ENCODE measurements at places on chromosomes 12 and 14. TPM values are rescaled to one million over a fixed set of nuclear protein-coding genes. Genes with fewer than 3 reads are reported as not detected.

Gene CPNE6
- total RNA-seq, result not detected

- no peak for DNase-seq
- H3K4me3 ChIP-seq, result no peak overlapping the region
- no peaks in the 10 kb centered on the region for H3K36me3 ChIP-seq
- no peaks in the 10 kb centered on the region for H3K27me3 ChIP-seq
- H3K27ac ChIP-seq, result no peak overlapping the region
- peaks cover 3% of the 10 kb centered on the region for H3K4me1 ChIP-seq
These were observed 192.7 kb downstream of the BTG1 start for GRCh38 chr12:91952916-91953315.

DNA sequence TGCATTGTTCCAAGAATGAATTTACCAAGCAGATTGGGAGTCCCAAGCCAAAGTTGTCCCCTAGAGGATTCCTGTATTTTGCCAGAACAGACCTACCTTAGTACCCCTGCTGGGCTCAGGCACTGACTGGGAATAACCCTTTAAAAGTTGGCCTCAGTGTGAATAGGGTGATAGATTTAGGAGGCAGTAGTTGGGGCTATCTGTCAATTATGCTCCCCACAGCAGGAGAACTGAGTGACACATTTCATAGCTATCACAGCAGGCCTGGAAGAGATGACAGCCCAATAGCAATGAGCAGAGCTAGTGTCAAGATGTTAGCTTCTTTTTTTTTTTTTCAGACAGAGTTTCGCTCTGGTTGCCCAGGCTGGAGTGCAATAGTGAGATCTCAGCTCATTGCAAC is 14.3 kb upstream of the LRP6 start:
- H3K27ac ChIP-seq, result no peak overlapping the region
- H3K4me1 ChIP-seq, result no peaks in the 10 kb centered on the region
- H3K27me3 ChIP-seq, result peaks cover 12% of the 10 kb centered on the region
- DNase-seq, result no peak

Gene MAP3K9
- total RNA-seq, result 4.8 TPM

DNA sequence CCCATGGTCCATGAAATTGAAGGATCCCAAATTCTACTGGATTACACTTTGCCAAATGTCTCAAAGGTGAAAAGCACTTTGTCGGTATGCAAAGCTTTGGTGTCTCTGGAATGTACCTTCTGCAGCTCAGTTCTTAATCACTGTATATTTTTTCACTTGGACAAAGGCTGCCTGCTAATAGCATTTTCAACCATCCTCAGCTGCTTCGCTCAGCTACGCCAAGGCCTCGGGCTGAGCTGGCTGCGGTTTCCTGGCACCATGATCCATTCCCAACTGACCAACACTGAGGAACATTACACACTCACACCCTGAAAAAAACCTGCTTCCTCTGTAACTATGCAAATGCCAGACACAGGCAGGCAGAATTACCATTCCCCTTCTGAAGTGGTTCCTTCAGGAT is 335.2 kb downstream of the DPF3 start:
- no peaks in the 10 kb centered on the region for H3K36me3 ChIP-seq
- H3K27me3 ChIP-seq, result no peaks in the 10 kb centered on the region
- no peak overlapping the region for H3K27ac ChIP-seq
- DNase-seq, result no peak
- H3K4me1 ChIP-seq, result no peaks in the 10 kb centered on the region
- H3K4me3 ChIP-seq, result no peak overlapping the region

Gene ESPL1
- 1.2 TPM for total RNA-seq

GRCh38 chr12:6867413-6868210 is at the start of gene TPI1:
Gene TPI1, plus strand, starts transcription at chr12:6867531. Its CDS starts 36 bp downstream, at chr12:6867567.
- peak within 1 kb of the TSS; percentile 86 for H3K27ac ChIP-seq
- no peaks in the 10 kb centered on the region for H3K27me3 ChIP-seq
- H3K4me1 ChIP-seq, result peaks cover 20% of the 10 kb centered on the region
- peak within 1 kb of the TSS; percentile 65 for H3K4me3 ChIP-seq
- peaks cover 10% of the 10 kb centered on the region for H3K36me3 ChIP-seq

Gene RHOJ
- not detected for total RNA-seq

Gene DLK1
- not detected for total RNA-seq

Gene KRT6C
- total RNA-seq, result not detected

DNA sequence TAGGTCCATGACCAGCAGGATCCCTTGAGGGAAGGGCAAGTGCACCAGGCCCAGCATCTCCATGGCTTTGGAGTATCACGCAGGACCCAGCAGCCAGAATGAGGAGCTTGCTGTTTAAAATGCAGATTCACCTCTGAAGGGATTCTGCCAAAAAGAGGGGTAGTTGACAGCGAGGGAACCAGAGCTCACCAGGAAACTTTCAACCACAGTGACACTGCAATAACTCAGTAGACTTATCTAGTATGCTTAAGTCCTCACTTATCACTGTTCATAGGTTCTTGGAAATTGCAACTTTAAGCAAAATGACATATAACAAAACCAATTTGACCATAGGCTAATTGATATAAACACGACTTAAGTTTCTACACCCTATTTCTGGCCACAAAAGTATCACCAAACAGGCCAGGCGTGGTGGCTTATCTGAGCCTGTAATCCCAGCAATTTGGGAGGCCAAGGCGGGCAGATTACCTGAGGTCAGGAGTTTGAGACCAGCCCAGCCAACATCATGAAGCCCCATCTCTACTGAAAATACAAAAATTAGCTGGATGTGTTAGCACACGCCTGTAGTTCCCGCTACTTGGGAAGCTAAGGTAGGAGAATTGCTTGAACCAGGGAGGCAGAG is 21.4 kb upstream of the CKAP4 start:
- no peaks in the 10 kb centered on the region for H3K36me3 ChIP-seq
- H3K27ac ChIP-seq, result no peak overlapping the region
- H3K4me1 ChIP-seq, result peaks cover 3% of the 10 kb centered on the region
- no peak overlapping the region for H3K4me3 ChIP-seq

DNA sequence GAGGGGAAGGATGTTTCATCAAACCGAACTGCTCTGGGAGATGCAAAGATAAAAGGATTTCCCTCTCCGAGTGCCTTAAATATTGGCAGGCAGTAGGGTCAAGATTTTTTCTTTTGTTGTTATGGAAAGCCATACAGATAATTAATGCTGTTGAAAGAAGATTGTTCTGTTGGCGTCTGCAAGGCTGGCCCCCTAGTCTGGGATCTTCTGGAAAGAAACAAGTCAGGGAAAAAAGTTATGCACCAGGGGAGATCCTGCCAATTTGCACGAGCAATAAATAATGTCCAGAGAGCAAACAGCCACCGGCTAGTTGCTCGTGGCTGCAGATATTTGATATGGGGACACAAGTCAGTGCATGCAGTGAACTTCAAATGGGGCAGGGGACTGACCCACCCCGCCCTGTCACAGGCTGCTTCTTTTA is 202.1 kb upstream of the MYL2 start:
- no peak for DNase-seq
- no peak overlapping the region for H3K4me3 ChIP-seq
- H3K27ac ChIP-seq, result no peak overlapping the region

DNA sequence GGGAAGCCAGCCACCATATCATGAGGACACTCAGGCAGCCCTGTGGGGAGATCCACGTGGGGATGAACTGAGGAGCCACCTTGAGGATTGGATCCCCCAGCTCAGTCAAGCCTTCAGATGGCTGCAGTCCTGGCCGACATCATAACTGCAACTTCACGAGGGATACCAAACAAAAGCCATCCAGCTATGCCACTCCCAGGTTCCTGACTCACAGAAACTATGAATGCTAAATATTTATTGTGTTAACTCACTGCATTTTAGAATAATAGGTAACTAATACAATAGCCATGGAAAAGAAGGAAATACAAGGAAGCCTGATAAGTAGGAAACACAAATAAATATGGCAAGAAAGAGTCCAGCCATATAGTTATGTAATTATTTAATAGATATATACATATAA is 42.1 kb upstream of the FAM222A start:
- no peak overlapping the region for H3K27ac ChIP-seq
- no peak overlapping the region for H3K4me3 ChIP-seq
- no peak for DNase-seq
- no peaks in the 10 kb centered on the region for H3K36me3 ChIP-seq
- no peaks in the 10 kb centered on the region for H3K27me3 ChIP-seq

DNA sequence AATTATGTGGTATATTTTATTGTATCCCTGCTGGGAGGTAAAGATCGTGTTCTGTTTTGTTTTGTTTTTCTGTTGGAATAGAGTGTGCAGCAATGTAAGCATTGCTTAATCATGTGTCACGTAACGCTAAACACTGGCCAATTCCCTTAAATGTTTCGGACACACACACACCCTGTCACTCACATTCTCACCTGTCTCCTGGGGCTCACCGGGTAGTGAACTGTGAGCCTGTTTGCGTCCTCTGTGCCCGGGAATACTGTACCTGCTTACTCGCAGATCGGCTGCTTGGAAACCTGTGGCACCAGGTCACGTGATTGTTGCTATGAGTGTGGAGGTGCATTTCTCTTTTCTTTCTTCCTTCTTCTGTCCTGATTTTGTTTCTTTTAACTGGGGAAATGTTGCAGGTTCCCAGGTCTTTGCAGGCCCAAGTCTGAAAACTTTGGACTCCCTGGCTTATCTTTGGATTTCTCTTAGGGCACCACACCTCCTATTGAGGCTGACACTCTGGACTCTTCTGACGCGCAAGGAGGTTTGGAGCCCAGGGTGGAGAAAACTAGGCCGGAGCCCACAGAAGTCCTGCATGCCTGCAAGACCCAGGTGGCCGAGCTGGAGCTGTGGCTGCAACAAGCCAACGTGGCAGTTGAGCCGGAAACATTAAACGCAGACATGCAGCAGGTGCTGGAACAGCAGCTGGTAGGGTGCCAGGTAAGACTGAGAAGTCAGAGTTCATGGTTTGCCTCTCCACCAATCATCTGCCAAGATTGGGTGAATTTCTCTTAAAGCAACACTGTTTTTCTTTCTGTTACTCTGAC is 181.1 kb downstream of the ESR2 start:
- H3K4me3 ChIP-seq, result no peak overlapping the region
- DNase-seq, result no peak
- H3K4me1 ChIP-seq, result no peaks in the 10 kb centered on the region
- peaks cover 64% of the 10 kb centered on the region for H3K36me3 ChIP-seq
- H3K27me3 ChIP-seq, result no peaks in the 10 kb centered on the region
- no peak overlapping the region for H3K27ac ChIP-seq

GRCh38 chr14:76834241-76834661 is 8.0 kb downstream of the LRRC74A start:
- no peak for DNase-seq
- no peak overlapping the region for H3K27ac ChIP-seq

Gene PDE3A
- total RNA-seq, result not detected

DNA sequence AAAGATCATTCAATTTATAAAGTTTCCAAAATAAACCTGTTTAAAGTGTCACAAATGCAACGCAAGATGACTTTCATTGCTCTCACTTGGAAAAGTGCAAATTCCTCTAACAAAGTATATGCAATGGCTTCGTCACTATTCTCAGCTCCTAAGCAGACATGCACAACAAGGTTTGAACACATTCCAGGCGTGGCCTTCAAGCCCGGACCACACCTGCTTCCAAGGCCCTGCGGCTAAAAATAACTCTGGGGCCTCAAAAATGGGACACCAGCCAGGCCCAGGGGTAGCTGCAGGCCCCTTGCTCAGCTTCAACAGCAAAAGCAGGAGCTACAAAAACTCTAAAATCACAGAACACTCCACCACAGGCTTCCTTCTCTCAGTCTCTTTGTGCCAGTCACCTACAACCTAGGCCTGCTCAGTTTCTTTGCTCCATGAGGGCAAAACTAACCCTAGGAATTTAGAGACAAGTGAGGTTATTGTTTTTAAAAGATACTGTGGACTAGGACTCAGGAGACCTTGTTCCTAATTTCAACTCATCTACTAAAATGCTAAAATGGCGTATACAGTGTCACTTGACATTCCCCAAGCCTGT is 29.3 kb downstream of the DUSP16 start:
- no peaks in the 10 kb centered on the region for H3K27me3 ChIP-seq
- H3K27ac ChIP-seq, result no peak overlapping the region
- no peak for DNase-seq
- no peak overlapping the region for H3K4me3 ChIP-seq

Gene OR6C2
- not detected for total RNA-seq

Gene TCL1B
- total RNA-seq, result 0.21 TPM

DNA sequence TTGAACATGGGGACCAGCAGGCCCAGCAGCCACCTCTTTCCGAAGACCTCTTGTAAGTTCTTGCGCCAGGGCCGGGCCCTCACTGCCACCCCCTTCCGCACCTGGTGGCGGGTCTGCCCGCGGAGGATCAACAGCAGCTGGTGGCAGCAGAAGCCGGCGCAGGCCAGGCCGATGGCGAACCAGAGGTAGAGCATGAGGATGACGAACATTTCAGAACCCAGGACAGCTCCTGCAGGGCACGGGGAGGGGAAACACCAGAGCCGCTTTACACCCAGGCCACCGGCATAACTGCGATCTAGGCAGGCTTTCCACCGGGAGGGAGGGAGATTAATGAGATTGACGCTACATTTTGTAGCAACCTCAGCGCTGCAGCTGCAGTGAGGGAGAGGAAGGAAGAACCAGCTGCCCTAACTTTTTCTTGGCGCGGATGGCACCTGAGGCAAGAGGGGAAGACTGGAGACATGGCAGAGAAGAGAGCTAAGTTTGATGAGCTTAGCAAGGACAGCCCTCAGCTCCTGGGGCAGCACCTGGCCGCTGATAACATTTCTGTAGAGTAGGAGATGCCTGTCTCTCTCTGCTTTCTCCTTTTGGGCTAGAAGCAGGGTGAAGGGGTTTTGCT is 7.8 kb downstream of the ZDHHC22 start:
- H3K4me3 ChIP-seq, result no peak overlapping the region
- H3K27ac ChIP-seq, result no peak overlapping the region
- H3K4me1 ChIP-seq, result no peaks in the 10 kb centered on the region
- peak; percentile 46 for DNase-seq
- no peaks in the 10 kb centered on the region for H3K36me3 ChIP-seq

DNA sequence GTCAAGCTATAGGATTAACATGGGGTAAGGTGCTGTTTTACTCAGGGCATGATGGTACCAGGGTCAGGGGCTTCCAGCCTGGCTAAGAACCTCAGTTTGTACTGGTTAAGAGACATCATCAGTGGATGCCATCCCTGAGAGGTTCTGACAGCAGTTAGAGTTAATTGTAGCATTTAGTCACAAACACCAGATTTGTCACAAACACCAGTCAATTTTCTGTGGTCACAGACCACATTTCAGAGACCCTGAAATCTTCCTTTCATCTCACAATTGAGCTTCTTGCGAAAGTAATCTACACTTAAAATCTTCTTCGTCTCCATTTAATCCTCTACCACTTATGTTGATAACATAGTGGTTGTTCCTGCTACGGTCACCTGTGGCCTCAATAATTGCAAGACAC is 143.0 kb upstream of the EGLN3 start:
- DNase-seq, result no peak
- H3K4me3 ChIP-seq, result no peak overlapping the region
- H3K27me3 ChIP-seq, result no peaks in the 10 kb centered on the region
- no peak overlapping the region for H3K27ac ChIP-seq

DNA sequence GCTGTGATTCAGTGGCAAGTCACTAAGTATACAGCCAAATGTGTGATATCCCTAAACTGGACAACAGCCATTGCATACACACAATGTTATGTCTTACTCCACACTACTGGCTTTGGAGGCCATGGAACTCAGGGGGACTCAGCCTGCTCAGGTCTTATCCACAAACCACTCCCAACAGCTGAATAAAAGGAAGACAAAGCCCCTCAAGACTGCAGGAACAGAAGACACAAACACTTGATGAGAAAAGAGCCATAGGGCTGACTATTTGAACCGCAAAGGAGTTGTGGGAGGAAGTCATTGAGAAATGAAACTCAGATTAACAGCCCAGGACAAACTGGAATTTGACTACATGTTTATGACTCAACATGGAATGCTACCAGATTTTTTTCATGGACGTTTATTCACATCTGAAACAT is 40.9 kb downstream of the PTGER2 start:
- peaks cover 33% of the 10 kb centered on the region for H3K4me1 ChIP-seq
- H3K4me3 ChIP-seq, result no peak overlapping the region
- H3K36me3 ChIP-seq, result no peaks in the 10 kb centered on the region
- H3K27me3 ChIP-seq, result no peaks in the 10 kb centered on the region
- DNase-seq, result no peak

All from T-cell (primary cell).